PC-3 (cell line): ENCODE measurements at places on chromosomes 6 and 20.

- no peak for DNase-seq
- H3K4me3 ChIP-seq: no peak overlapping the region
- no peaks in the 10 kb centered on the region for H3K4me1 ChIP-seq
- H3K36me3 ChIP-seq: no peaks in the 10 kb centered on the region
- no peak overlapping the region for H3K27ac ChIP-seq
- no peaks in the 10 kb centered on the region for H3K27me3 ChIP-seq
Observed at GRCh38 chr6:93021235-93021915, 398.0 kb downstream of the EPHA7 start.

GRCh38 chr6:12866422-12867029 is 150.0 kb downstream of the PHACTR1 start:
- H3K4me1 ChIP-seq: no peaks in the 10 kb centered on the region
- no peak overlapping the region for H3K4me3 ChIP-seq
- no peak overlapping the region for H3K27ac ChIP-seq
- no peak for DNase-seq
- peaks cover 74% of the 10 kb centered on the region for H3K27me3 ChIP-seq

DNA sequence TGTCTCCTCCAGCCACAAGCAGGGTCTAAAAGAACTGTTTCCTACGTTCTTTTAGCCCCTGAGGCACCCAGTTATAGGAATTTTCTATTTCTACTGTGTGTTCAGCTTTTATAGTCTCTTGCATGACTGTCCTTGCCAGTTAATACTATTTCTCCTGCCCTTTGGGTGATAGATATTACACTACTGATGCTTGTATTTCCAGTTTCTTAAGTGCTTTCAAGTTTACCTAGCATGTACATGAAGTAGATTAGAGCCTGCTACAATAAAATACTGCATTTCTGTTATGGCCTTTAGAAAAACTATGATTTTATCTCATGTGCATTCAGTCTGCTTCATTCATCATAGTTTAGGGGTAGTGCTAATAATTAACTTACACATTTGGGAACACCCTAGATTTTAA is 89.6 kb downstream of the FOXO3 start:
- no peak for DNase-seq
- H3K27me3 ChIP-seq: no peaks in the 10 kb centered on the region
- peaks cover 6% of the 10 kb centered on the region; the same call in 1 of the 2 replicates for H3K4me1 ChIP-seq
- H3K27ac ChIP-seq: no peak overlapping the region
- no peaks in the 10 kb centered on the region for H3K36me3 ChIP-seq
- H3K4me3 ChIP-seq: no peak overlapping the region

- H3K27ac ChIP-seq: no peak overlapping the region
- H3K4me1 ChIP-seq: no peaks in the 10 kb centered on the region
- peak; percentile 6 for DNase-seq
- no peaks in the 10 kb centered on the region for H3K36me3 ChIP-seq
- H3K4me3 ChIP-seq: no peak overlapping the region
- H3K27me3 ChIP-seq: peaks cover 64% of the 10 kb centered on the region
Observed at GRCh38 chr6:159074120-159074684, 29.4 kb upstream of the TAGAP start.

- DNase-seq: no peak
- H3K27ac ChIP-seq: no peak overlapping the region
- no peaks in the 10 kb centered on the region for H3K27me3 ChIP-seq
- H3K4me3 ChIP-seq: no peak overlapping the region
- H3K4me1 ChIP-seq: peaks cover 16% of the 10 kb centered on the region
- H3K36me3 ChIP-seq: no peaks in the 10 kb centered on the region
Observed at GRCh38 chr6:119311514-119312142, 37.9 kb downstream of the MAN1A1 start.

DNA sequence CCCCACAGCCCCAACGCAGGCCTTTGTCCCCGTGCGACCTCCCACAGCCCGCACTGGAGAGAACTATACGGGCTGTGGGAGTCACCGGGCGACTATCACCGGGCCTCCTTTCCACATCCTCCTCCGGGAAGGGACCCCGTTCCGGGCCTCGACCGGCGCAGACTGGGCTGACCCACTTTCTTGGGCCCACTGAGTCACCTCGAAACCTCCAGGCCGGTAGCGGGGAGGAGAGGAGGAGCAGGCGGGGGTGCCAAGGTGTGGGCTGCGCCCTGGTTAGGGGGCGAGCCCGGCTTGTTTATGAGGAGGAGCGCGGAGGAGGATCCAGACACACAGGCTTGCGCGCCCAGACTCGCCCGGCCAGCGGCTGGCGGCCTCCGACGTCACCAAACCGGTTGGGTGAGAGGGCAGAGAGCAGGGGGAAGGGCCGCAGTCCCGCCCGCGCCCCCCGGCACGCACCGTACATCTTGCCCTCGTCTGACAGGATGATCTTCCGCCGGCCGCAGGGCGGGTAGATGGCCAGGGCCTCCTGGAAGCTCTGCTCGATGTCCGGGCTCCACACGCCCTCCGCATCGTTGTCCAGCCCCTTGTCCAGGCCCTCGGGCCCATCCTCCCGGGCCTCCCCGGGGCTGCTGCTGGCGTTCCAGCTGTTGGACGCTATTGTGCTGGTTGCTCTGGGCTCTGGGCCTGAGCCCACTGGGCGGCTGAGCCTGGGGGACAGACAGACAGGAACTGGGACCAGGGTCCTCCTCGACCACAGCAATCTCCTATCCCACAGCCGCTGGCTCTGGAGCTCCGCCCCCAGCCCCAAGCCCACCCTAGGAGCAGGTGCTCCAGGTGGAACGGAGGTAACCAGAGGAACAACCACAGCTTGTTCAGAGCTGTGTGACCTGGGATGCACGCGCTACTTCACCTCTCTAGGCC is 10.6 kb downstream of the TEAD3 start:
- peak overlapping the region; percentile 53; the same call in 1 of the 2 replicates for H3K4me3 ChIP-seq
- DNase-seq: peak; percentile 81
- H3K36me3 ChIP-seq: no peaks in the 10 kb centered on the region
- peak overlapping the region; percentile 90 for H3K27ac ChIP-seq
- no peaks in the 10 kb centered on the region for H3K27me3 ChIP-seq
- H3K4me1 ChIP-seq: peaks cover 39% of the 10 kb centered on the region

- peak overlapping the region; percentile 96 for H3K4me3 ChIP-seq
- no peak for DNase-seq
- no peaks in the 10 kb centered on the region for H3K36me3 ChIP-seq
- peaks cover 8% of the 10 kb centered on the region; the same call in 1 of the 2 replicates for H3K4me1 ChIP-seq
Observed at GRCh38 chr6:32843331-32843978, 392 bp downstream of the PSMB8 start.

DNA sequence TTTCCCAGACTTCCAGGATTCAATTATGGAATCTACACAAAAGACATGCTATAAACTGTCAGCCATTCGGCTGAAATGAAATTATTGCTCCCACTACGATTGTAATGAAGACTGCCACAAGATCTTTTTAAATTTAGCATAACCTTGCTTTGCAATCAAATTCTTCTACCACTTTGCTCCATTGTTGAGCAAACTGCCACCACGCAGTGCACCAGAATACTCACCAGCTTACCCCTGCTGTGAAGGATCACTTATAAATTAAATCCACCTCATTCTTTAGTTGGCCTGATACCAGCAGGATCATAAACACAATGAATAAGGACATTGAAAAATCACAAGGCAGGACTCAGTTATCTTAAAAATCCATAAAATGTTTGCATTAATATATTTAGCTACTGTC is 151.8 kb upstream of the PRND start:
- H3K27ac ChIP-seq: no peak overlapping the region
- H3K27me3 ChIP-seq: no peaks in the 10 kb centered on the region
- no peaks in the 10 kb centered on the region for H3K36me3 ChIP-seq
- no peak for DNase-seq

GRCh38 chr20:8540466-8540865 is 408.4 kb downstream of the PLCB1 start:
- H3K36me3 ChIP-seq: no peaks in the 10 kb centered on the region
- no peak overlapping the region for H3K27ac ChIP-seq
- H3K4me1 ChIP-seq: no peaks in the 10 kb centered on the region
- no peak overlapping the region for H3K4me3 ChIP-seq
- H3K27me3 ChIP-seq: peaks cover 66% of the 10 kb centered on the region

- no peak overlapping the region for H3K4me3 ChIP-seq
- peaks cover 10% of the 10 kb centered on the region for H3K4me1 ChIP-seq
- H3K36me3 ChIP-seq: no peaks in the 10 kb centered on the region
- H3K27me3 ChIP-seq: peaks cover 4% of the 10 kb centered on the region; the same call in 1 of the 2 replicates
- DNase-seq: no peak
Observed at GRCh38 chr20:19070681-19071445, 141.6 kb upstream of the SLC24A3 start.

DNA sequence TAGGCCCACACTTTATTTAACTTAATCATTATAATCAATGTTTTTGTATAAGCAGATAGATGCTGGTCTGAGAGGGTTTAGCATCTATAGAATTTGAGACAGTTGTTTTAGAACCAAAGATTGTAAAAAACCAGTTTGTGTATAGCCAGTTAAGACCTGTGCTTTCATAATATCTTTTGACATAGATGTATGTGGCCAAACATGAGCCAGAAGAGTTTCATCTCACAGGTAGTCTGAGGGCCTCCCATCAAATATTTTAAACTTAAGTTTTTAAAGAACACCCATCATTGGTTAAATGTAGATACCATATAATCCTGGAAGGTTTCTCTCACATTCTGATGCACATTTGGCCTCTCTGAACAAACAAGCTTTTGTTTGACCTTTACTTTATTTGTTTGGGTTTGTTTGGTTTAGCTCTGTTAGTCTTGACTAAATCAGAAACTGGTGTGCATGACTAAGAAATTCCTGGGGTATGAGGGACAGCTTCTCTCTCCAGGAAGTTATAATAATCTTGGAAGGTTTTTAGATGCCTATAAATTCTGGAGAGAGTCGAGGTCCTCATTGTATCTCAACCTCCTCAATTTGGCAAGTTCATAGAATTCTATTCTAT is 58.0 kb upstream of the TMEM200A start:
- H3K27ac ChIP-seq: peak overlapping the region; percentile 88
- peak; percentile 86 for DNase-seq
- H3K36me3 ChIP-seq: no peaks in the 10 kb centered on the region
- H3K27me3 ChIP-seq: no peaks in the 10 kb centered on the region
- peaks cover 26% of the 10 kb centered on the region for H3K4me1 ChIP-seq

- no peak overlapping the region for H3K27ac ChIP-seq
- no peaks in the 10 kb centered on the region for H3K27me3 ChIP-seq
- H3K4me1 ChIP-seq: no peaks in the 10 kb centered on the region
- no peak overlapping the region for H3K4me3 ChIP-seq
- H3K36me3 ChIP-seq: no peaks in the 10 kb centered on the region
- DNase-seq: no peak
Observed at GRCh38 chr6:6865611-6866010, 242.2 kb upstream of the RREB1 start.

- peaks cover 38% of the 10 kb centered on the region for H3K4me1 ChIP-seq
- no peak overlapping the region for H3K27ac ChIP-seq
- peaks cover 12% of the 10 kb centered on the region; the same call in 1 of the 2 replicates for H3K27me3 ChIP-seq
Observed at GRCh38 chr20:24648919-24649318, 179.5 kb downstream of the SYNDIG1 start.
